Fibroblast of the aortic adventitia (primary cell): ENCODE measurements at places on chromosomes 6 and 20. TPM values are rescaled to one million over a fixed set of nuclear protein-coding genes. Genes with fewer than 3 reads are reported as not detected.

CALHM5 gene
- total RNA-seq, result 6.8 and 8.2 TPM in 2 replicates

NKX2-2 gene
- not detected in 2 replicates for total RNA-seq

BPIFB2 gene
- total RNA-seq, result not detected in 2 replicates

APCDD1L gene
- total RNA-seq, result 1.6 and 20.8 TPM in 2 replicates

HCK gene
- total RNA-seq, result not detected in 2 replicates

CCN6 gene
- total RNA-seq, result not detected in 2 replicates
